NCI-H146 (cell line): ENCODE measurements at places on chromosomes 7 and 10.

DNA sequence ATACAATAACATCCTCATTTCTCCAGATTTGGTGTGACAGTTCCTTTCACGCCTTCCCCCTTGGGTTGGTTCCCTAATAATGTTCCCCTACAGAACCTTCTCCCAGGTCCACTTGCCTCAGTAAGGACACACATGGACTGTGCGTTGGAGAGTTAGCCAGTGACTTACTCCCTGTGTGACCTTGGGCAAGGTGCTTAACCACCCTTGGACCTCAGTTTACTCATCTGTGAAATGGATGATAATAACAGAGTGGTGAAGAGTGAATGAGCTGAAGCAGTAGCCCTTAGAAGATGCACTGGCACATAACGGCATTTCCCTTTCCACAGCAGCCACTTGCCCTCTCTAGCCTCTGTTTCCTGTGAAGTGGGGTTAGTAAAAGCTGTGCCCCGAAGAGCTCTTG is 175.8 kb downstream of the PKD1L1 start:
- DNase-seq = no peak

- DNase-seq = no peak
Observed at GRCh38 chr7:30799206-30799975, 28.2 kb downstream of the MINDY4 start.

DNA sequence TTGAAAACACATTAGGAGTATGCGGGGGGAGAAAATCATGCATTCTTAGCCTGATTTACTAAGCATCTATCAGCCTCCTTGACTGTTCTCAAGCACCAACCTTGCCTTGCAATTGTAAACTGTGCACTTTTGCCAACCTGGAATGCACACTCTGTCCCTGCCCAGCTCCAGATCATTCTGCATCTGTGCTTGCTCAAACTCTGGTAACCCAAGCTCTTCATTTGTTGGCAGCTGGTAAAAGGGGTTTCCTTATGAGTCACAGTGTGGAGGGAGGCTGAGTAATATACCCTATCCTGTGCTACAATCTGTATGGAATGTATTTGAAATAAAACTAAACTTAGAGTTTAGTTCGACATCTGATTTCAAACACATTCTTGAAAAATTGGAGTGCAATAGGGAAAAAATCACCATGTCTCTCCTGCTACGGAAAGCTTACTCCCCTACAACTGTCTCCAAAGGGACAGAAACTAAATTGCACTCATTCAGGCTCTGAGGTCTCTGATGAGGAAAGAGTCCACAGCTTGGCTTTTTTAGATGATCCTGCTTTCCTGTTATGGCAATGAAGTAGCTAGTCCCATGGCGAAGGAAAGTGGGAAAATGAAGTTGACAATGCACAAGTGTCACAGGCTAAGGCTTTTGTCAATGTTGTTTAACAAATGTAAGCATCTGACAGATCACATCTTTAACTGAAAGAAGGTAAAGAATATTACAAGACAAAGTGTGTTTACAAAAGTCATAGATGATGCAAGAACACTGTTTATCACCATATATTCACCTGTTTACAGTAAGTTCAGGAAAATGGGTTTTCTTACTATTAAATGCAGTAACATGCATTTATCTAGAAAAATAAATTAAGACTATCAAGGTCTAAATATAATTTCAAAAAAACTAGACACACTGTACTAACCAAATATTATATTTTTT is 61.9 kb downstream of the TES start:
- DNase-seq = no peak

GRCh38 chr10:43217563-43218205 is 49.2 kb downstream of the RASGEF1A start:
- no peak for DNase-seq

GRCh38 chr10:57624066-57624465 is 643.6 kb downstream of the IPMK start:
- no peak for DNase-seq

DNA sequence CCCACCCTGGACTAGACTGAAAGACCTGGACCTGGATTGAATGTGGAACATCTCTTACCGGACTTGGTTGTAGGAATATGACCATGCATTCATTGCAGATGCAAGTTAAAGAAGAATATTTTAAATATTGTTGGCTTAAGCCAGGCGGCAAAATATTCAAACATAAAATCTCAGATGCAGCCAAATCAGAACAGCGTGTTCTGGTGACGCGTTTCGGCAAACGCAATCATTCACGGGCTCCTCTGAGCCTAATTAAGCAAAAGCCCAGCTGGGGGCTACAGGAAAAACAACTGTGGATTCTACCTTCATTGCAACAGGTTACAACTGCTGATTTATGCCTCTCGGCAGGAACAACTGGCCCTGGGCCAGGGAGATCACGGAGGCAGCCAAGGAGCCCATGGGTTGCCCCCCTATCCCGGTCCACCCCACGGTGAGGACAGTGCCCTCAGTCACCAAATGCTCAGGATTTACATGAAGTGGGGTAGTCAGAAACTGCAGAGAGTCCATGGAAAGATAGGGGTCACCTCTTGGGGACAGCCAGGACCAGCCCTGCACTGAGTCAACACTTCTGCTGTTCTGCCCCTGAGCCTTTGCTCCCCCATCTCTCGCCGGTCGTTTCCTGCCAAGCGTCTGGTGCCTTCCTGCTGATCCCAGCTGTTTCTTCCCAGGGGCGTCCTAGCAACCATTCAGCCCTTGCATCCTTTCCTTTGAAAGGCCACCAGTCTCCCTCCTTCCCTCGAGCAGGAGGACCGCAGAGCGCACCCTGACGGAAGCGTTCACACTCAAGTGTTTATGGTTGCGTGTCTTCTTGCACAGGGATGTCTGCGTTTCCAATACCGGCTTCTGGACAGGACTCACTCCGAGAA is 64.4 kb upstream of the SFMBT2 start:
- DNase-seq = peak; percentile 4

DNA sequence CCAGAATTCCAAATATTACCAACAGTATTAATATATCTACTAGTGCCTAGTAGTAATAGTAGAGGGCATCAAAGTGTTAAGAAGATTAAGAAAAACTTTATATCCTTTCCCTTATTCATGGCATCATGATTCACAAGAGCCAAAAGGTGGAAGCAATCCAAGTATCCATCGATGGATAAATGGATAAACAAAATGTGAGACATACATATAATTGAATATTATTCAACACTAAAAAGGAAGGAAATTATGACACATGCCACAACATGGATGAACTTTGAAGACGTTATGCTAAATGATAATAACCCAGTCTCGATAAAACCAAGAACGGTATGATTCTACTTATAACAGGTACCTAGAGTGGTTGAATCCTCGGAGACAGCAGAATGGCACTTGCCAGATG is 23.1 kb downstream of the CDCA7L start:
- no peak for DNase-seq
